ENCODE measurements at places on chromosomes 6 and 20.

DNA sequence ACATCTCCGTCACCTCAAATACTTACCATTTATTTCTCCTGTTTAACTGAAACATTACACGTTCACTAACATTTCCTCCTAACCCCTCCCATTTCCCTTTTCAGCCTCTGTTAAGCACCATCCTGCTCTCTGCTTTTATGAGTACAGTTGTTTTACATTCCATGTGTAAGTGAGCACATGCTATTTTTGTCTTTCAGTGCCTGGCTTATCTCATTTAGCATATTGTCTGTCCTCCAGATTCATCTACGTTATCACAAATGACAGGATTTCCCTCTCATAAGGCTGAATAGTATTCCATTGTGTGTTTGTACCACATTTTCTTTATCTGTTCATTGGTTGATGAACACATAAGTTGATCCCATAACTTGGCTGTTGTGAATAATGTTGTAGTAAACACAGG, 22.7 kb downstream of the TAF11 start:
- DNase-seq = no peak

- DNase-seq = no peak
Measured at GRCh38 chr6:85403331-85404015, 46.4 kb upstream of the NT5E start.

DNA sequence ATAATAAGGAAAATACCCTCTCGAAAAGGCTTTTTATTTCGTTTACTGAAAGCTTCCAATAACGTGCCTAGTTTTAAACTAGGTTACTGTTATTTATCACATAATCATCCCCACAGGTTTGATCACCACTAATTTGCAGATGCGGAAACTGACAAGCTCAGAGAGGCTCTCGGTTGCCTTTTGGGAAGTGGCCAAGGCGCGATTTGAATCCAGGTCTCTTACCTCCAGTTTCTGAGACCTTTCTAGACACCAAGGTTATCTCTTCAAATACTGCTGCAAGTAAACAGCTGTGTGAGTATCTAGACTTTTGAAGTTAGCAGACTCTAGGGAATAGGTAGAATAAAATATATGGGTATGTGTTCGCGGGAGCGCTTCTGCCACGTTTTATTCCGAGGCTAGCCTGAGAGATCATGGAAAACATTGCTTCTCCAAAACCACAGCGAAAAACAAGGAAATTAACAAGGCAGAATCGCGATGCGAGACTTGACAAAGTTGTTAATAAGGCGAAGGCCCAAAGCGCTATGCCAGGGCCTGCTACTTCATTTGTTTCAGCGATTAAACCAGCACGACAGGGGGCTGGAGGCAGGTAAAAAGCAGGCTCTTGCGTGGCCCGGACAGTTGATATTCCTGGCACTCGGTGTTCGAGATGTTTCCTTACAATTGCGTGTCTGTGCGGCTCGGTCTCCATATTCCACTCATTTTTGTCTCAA, 1.8 kb upstream of the JARID2 start:
- no peak for DNase-seq

DNA sequence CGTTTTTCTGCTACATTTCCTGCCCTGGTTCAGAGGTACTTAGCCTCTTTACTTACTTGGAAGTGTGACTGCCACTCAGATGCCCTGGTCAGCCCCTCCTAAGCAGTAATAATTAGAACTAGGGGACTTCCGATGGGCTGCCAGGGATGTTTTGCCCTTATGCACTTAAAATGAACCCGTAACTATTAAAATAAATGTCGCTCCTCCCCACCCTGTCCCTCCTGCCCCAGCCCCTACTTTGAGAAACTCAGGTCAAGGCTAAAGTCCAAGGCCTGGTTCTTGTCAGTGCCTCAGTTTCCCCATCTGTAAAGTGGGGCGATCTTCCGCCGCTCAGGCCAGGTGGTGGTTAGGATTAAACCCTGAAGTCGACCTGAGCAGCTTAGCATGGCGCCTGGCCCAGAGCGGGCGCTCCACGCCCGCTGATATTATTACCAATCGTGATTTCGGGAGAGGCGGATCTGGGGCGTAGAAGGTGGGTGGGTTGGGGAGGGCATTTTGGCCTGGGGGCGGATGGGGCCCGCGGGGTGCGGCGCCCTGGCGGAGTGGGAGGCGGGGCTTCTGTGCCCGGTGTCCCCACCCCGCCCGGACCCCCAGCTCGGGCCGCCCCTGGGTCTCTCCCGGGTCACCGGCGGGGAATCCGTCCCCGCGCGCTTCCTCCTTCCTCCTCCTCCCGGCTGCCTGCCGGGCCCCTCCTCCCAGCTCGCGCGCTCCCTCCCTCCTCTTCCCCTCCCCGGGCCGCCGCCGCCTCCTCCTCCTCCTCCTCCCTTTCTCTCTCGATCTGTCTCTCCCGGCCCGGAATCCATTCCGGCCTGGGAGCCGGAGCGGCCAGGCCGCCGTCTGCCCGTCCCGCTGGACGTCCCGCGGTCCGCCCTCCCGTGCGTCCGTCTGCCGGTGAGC, at the start of gene SRC:
TSS of gene SRC (plus strand) at position 802 of the 897 bp plus-strand sequence. CDS start 38,014 bp downstream, outside the sequence.
- DNase-seq = no peak

DNA sequence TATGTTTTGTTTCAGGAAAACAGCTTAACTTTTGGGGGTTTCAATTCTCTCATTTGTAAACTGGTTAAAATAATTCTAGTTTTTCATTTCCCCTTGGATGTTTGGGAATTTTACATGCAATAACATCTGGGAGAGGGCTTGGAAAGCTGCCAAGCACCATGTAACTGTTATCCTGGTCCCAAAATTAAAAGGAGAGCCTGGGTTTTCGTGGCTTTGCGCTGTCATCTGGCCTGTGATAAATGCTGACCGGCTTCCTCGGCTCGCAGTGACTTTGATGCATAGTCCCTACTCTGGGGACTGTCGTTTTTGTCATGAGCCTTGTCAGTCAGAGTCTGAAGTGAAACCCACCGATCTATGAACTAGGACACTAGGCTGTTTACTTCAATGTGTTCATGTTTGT, 12.2 kb downstream of the SLC35F1 start:
- DNase-seq = no peak

GRCh38 chr20:22861231-22861980, 173.7 kb upstream of the SSTR4 start:
- DNase-seq = no peak

GRCh38 chr6:23784301-23784919, 341.6 kb upstream of the NRSN1 start:
- no peak for DNase-seq

GRCh38 chr6:43173591-43174262, 2.7 kb downstream of the SRF start:
- DNase-seq = no peak

DNA sequence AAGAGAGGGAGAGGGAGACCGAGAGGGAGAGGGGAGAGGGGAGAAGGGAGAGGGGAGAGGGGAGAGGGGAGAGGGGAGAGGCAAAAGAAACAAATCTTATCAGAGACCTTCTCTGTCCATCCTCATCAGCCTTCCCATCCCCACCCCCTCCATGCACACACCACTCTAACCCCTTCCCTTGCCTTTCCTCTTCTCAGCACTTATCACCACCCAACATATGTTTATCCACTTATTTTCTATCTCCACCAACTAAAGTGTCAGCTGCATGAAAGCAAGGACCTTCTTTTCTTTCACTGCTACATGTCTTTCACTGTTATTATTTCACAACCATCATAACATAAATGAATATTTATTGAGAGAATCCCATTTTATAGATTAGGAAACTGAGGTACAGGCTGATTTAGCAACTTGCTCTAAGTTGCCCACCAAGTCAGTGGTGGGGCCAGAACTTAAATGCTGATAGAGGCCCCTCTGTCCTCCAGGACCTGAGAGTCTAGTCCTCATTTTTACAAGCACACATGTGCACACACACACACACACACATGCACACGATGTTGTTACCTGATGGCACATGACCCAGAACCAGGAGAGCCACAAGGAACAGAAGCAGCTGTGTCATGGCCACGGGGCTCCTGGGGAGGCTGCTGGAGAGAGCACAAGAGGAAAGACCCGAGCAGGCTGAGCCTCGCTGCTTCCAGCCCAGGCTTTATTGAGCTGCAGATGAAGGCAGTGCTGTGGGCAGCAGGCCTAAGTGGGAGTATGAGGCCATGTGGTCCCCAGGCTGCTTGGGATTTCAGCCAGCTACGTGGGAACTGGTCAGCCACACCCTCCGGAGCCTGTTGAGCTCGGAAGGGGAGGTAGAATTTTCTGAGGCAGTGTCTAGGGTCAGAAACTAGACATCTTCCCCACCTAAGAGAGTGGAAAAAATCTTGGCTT, 2.3 kb downstream of the DEFB124 start:
- DNase-seq = no peak

DNA sequence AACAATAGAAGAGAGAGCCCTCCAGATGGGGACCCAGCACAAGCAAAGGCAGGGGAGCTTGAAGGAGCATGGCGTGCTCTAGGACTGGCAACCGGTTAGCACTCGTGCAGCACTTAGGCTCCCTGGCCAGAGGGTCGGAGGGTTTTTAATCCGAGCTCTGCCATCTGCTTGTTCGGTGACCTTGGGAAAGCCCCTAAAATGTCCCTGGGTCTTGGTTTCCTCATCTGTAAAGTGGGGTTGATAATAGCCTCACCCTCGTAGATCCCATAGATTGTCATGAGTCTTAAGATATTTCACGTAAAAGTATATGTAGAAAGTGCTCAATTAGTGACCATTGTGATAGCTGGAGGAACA, 16.6 kb upstream of the HCK start:
- DNase-seq = no peak

GRCh38 chr20:38377039-38377685, 30.9 kb downstream of the LBP start:
- no peak for DNase-seq

DNA sequence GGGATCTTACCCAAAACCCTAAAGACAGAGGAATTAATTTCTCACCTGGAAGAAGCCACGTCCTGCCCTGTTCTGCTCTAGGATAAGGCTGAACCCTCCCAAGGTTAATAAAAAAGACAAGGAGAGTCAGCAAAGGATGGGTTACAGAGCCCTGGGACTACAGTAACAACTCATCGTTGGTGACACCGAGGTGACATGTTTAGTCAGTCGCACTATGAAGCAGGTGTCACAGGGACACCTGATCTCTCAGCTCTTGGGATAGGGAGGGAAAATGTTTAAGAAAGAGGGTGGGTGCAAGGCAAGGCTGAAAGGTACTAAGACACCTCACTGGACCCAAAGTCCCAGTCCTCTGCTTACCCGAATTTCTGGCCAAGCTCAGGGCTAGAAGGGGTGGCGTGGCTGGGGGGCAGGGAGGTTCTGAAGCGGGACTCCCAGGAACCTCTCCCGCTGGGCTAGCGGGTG, 562 bp downstream of the MOCS1 start:
- no peak for DNase-seq

Data from hematopoietic multipotent progenitor cell treated with erythropoietin and hydrocortisone succinate and interleukin-3 and kit ligand, for 15 days (in vitro differentiated cells).